Heart left ventricle (tissue), 16 donors: ENCODE measurements at places on chromosomes 3 and 15. TPM values are rescaled to one million over a fixed set of nuclear protein-coding genes. Genes with fewer than 3 reads are reported as not detected.
A peak's percentile ranks its signal among the peaks of the same experiment; 100 is the strongest.

DNA sequence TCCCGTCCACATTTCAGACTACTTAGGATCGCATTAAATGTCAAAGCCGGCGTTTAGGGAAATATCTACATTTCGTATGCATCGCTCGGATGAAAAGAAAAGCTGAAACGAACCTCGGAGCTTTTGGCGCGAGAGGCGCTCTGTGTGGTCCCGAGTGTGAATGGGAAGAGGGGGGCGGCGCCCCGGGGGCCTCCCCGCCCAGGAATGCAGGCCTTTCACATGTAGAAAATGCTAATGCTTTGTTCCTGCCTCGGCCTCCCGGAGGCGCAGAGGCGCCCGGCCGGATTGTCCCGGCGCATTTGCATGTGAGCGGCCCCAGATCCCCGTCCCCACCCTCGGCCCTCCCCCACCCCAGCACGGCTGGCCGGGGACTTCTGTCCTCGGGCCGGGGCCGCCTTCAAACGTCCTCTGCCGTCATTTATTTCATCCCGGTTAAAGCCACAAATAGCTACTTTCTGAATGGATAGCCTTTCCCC lies 37.0 kb upstream of the TRIM71 start:
- no peaks in the 10 kb centered on the region for H3K36me3 ChIP-seq
- peaks cover 16% of the 10 kb centered on the region for H3K4me1 ChIP-seq
- peak; percentile 42 for DNase-seq
- H3K4me3 ChIP-seq, result peak overlapping the region; percentile 63

DNA sequence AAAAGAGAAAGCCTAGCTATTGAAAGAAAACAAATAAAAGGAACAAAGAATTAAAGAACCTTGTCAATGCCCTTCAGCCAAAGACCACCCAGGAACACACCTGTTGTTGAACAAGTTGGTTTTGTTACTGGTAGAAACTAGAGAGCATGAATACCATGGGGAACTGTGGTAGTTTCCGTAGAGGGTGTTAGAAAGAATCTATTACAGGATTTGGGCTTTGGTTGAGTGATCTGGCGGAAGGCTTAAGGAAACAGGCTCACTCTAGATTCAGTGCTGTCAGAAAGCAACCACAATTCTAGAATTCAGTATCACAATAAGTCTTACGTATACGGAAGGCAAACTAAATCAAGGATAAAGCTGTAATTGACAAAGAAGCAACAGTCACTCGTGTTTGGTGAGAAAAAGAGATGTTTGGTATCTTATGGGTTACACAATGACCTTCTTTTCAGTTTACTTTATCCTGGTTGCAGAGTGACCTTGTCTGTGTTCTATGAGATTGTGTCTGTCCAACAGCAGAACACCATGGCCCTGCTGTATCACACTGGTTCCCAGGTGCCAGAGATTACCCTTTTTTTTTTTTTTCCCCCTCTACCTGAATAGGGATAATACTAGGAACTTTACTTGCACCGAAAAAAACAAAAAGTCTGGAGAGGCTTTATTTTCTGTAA lies 265.9 kb downstream of the SHQ1 start:
- DNase-seq, result no peak
- H3K4me1 ChIP-seq, result no peaks in the 10 kb centered on the region
- no peaks in the 10 kb centered on the region for H3K27me3 ChIP-seq
- no peak overlapping the region for H3K27ac ChIP-seq
- no peak overlapping the region for H3K4me3 ChIP-seq

DNA sequence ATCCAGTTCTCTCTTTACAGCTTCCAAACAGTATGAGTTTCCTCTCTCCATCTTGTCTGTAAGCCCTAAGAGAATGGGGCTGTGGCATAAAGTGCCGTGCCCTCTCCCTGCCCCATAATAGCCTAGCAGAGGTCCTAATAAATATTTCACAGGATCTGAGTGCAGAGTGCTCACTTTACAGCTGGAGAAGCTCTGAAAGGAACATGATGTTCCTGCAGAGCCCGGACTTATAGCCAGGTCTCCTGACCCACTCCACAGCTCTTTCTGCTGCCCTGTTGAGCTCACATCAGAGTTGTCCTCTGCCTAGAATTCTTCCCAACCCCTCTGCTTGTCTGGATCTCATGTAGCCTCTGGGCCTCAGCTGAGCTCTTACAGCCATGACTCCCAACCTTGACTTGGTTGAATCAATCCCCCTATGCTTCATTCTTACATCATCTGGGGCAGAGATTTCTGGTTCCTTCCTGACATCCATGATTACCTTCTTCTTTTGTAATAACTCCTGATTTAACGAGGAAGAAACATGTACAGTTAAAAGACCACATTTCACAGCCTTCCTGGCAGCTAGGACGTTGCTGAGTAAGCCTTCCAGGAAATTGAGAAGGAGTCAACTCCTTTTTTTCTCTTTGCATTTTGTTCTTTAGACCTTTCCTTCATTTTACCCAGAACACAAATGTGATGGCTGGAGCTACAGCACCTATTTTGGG lies 135.3 kb downstream of the RPLP1 start:
- no peaks in the 10 kb centered on the region for H3K4me1 ChIP-seq
- no peak for DNase-seq
- H3K4me3 ChIP-seq, result no peak overlapping the region
- no peaks in the 10 kb centered on the region for H3K27me3 ChIP-seq
- H3K27ac ChIP-seq, result no peak overlapping the region

Gene MITF
- total RNA-seq, result 86.9 TPM

Gene PRSS50
- total RNA-seq, result 0.52 TPM

- no peak overlapping the region for H3K27ac ChIP-seq
- DNase-seq, result no peak
- no peak overlapping the region for H3K4me3 ChIP-seq
- H3K36me3 ChIP-seq, result no peaks in the 10 kb centered on the region
- no peaks in the 10 kb centered on the region for H3K27me3 ChIP-seq
Observed at GRCh38 chr15:73212424-73212823, 156.3 kb downstream of the HCN4 start.

GRCh38 chr3:51669241-51670052 lies 1.6 kb upstream of the TEX264 start:
- no peaks in the 10 kb centered on the region for H3K27me3 ChIP-seq
- peaks cover 42% of the 10 kb centered on the region for H3K4me1 ChIP-seq
- peaks cover 1% of the 10 kb centered on the region for H3K36me3 ChIP-seq

Gene DENND4A
- total RNA-seq, result 14.6 TPM

DNA sequence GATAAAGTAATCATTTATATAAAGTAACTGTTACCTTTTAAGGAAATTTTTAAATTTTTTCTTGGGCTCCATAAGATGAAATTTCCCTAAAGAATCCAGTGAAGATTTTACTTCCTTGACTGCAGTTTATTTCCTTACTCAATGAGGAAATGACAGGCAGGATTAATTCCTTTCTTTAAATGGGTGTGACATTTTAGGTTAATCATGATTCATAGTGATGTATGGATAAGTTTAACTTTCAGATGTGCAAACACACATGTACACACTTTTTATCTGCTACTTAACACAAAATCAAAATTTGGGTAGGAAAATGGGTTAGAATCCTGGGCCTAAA lies 11.2 kb upstream of the LEO1 start:
- no peaks in the 10 kb centered on the region for H3K27me3 ChIP-seq
- no peak overlapping the region for H3K4me3 ChIP-seq
- peaks cover 4% of the 10 kb centered on the region for H3K4me1 ChIP-seq
- DNase-seq, result no peak
- H3K27ac ChIP-seq, result no peak overlapping the region

Gene SENP7
- 10.3 TPM for total RNA-seq

DNA sequence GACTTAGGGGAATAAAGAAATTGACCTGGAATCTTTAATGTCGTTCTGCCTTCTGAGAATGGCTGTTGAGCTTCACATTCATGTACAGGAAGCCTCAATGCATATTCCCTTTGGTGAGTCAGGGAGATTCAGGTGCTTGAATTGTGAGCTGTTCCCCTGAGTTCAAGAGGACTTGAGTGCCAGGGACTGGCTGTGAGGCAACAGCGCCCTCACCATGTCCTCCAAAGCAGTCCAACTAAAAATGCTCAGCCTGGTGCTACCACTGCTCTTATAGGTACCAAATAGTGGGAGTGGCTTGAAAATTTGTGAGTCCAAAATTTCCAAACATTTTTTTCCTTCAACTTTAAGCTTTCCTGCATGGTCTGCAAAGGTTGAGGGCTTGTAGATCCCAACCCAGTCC lies 54.1 kb downstream of the LEO1 start:
- peaks cover 4% of the 10 kb centered on the region for H3K36me3 ChIP-seq
- no peak for DNase-seq
- H3K4me1 ChIP-seq, result no peaks in the 10 kb centered on the region
- no peak overlapping the region for H3K27ac ChIP-seq

- no peaks in the 10 kb centered on the region for H3K4me1 ChIP-seq
- no peak overlapping the region for H3K27ac ChIP-seq
Observed at GRCh38 chr3:121918779-121919483, 24.7 kb downstream of the SLC15A2 start.

DNA sequence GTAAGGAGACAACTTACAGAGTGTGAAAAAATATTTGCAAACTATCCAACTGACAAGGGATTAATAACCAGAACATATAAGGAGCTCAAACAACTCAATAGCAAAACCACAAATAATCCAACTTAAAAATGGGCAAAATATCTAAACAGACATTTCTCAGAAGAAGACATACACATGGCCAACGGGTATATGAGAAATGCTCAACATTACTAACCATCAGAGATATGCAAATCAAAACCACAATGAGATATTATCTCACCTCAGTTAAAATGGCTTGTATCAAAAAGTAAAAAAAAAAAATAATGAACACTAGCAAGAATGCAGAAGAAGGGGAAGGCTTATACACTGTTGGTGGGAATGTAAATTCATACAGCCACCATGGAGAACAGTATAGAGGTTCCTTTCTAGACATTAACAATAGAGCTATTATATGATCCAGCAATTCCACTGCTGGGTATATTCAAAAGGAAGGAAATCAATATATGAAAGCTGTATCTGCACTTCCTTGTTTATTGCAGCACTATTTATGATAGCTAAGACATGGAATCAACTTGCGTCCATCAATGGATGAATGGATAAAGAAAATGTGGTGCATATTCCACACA lies 998.6 kb downstream of the NAALADL2 start:
- no peak overlapping the region for H3K27ac ChIP-seq
- H3K4me1 ChIP-seq, result no peaks in the 10 kb centered on the region
- no peaks in the 10 kb centered on the region for H3K27me3 ChIP-seq
- no peak for DNase-seq
- no peak overlapping the region for H3K4me3 ChIP-seq

Gene TRIM69
- 70.0 TPM for total RNA-seq

Gene IL17RD
- 5.4 TPM for total RNA-seq

DNA sequence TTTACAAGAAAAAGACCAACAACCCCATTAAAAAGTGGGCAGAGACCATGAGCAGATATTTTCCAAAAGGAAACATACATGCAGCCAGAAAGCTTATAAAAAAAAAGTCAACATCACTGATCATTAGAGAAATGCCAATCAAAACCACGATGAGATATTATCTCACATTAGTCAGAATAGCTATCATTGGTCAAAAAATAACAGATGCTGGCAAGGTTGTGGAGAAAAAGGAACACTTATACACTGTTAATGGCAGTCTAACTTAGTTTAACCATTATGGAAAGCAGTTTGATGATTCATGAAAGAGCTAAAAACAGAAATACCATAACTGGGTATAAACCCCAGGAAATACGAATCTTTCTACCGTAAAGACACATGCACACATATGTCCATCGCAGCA lies 76.3 kb downstream of the SUCNR1 start:
- no peaks in the 10 kb centered on the region for H3K36me3 ChIP-seq
- no peak for DNase-seq
- H3K4me1 ChIP-seq, result no peaks in the 10 kb centered on the region
- H3K27ac ChIP-seq, result no peak overlapping the region
- H3K27me3 ChIP-seq, result no peaks in the 10 kb centered on the region
- no peak overlapping the region for H3K4me3 ChIP-seq

DNA sequence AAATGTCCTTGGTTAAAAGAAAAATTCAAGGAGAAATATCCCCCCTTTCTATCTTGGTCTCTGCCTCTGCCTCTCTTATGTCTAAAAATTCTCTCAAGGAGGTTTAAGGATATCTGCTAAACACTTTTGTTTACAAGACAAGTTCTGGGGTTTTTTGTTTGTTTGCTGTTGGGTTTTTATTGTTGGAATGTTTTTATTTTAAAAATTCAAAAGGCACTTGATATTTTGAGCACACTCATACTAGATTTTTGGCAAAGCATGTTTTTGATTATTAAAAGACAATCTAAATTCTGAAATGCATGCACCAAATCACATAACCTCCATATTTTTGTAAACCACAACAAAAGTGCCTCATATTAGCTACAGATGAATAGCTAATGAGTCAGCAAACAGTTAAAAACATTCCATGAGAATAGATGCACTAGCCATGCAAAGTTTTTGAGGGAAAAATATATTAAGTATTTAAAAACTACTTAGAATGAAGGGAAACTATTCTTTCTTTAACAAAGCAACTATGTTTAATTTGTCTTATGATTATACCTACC lies 84.6 kb downstream of the ZBTB20 start:
- H3K4me3 ChIP-seq, result no peak overlapping the region
- peaks cover 4% of the 10 kb centered on the region for H3K4me1 ChIP-seq
- H3K27me3 ChIP-seq, result no peaks in the 10 kb centered on the region
- DNase-seq, result no peak
- H3K36me3 ChIP-seq, result no peaks in the 10 kb centered on the region

DNA sequence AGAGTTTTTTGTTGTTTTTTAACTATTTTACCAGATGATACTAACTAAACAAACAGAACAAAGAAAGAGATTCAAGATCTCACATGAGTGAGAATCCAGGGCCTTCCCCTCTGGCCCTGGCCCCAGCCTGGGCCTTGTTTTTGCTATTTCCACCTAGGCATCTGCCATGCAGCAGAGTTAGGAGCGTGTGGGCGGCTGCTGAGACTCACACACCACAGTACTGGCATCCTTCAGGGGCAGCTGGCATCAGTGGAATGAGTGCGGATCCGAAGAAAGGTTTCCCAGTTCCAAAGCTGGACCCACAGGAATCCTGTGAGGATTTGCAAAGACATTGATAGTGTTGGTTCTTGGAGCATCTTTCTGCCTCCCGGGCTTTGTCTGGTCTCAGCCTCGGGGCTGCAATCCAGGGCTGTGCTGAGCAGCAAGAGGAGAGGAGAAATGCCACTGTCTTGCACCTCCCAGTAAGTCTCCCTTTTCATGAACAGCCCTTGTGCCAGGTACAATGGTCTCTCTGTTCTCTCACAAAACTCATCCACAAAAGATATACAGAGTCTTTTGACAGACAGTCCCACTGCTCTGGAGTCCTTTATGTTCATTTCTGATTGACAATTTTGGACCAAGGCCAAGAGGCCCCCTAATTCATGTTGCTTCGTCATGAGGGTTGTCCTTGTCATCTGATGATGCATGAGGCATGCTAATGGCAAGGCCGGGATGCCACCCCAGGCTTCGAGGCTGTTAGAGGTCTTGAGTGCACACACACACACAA lies 46.6 kb downstream of the APH1B start:
- DNase-seq, result no peak
- H3K36me3 ChIP-seq, result no peaks in the 10 kb centered on the region
- H3K4me1 ChIP-seq, result no peaks in the 10 kb centered on the region
- no peaks in the 10 kb centered on the region for H3K27me3 ChIP-seq
- no peak overlapping the region for H3K27ac ChIP-seq
- no peak overlapping the region for H3K4me3 ChIP-seq

GRCh38 chr15:55088207-55088606 lies 108.5 kb downstream of the RSL24D1 start:
- no peaks in the 10 kb centered on the region for H3K27me3 ChIP-seq
- DNase-seq, result no peak
- H3K4me1 ChIP-seq, result no peaks in the 10 kb centered on the region

GRCh38 chr3:8486936-8487335 lies 14.7 kb upstream of the LMCD1 start:
- H3K4me3 ChIP-seq, result no peak overlapping the region
- DNase-seq, result no peak
- peaks cover 31% of the 10 kb centered on the region for H3K4me1 ChIP-seq
- H3K27me3 ChIP-seq, result no peaks in the 10 kb centered on the region
- H3K36me3 ChIP-seq, result no peaks in the 10 kb centered on the region
- H3K27ac ChIP-seq, result no peak overlapping the region

Gene ENTPD3
- 0.44 TPM for total RNA-seq
